Heart right ventricle (tissue), 16 donors: ENCODE measurements at places on chromosomes 4 and X. TPM values are rescaled to one million over a fixed set of nuclear protein-coding genes. Genes with fewer than 3 reads are reported as not detected.

- no peak for DNase-seq
These were observed 213 bp downstream of the NFKB1 start for GRCh38 chr4:102501447-102501696.

- DNase-seq: no peak
These were observed 183.6 kb downstream of the ENOX2 start for GRCh38 chrX:130719413-130719812.

GRCh38 chrX:107421337-107421861 lies 28.1 kb upstream of the FRMPD3 start:
- no peak for DNase-seq

GRCh38 chr4:89434364-89434988 lies 126.9 kb upstream of the GPRIN3 start:
- no peak for DNase-seq

GRCh38 chr4:132384709-132385108 lies 764.4 kb upstream of the PCDH10 start:
- no peak for DNase-seq

DNA sequence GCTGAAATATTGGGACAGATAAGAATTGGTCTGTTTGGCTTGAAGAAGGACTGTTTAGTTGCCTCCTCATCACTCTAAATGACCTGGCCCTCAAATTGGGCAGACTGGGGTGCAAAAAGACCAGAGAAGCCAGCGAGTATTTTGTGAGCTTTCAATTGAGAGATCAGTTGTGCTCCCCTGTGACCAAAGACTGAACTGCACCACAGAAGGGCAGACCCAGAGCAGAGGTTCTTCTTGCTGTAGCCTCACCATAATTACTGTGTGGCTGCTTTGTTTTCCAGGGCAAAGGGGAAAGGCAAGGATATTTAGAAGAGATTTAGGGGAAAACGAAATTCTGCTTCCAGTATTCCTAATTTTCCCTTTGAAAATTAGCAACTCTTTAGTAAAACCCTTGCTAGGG lies 104.0 kb upstream of the MBNL3 start:
- DNase-seq: no peak

- DNase-seq: no peak
These were observed 2.7 kb downstream of the GASK1B start for GRCh38 chr4:158169931-158170690.

DNA sequence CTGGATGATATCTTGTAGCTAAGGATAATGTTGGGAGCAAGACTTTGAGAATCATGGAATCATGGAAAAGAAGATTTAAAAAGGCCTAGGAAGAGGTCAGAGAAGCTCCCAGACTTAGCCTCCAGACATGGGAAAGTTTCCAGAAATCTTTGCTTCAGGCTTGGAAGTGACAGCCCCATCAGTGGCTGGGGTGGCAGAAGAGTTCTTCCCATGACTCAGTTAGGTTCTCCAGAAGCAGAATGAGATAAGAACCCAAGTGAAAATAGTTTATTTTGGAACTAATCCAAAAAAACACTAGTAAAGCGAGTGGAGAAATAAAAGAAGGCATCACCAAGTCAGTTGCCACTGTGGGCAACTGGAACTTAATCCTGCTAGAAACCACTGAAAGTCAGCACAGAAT lies 506.9 kb downstream of the MID1IP1 start:
- DNase-seq: no peak

DNA sequence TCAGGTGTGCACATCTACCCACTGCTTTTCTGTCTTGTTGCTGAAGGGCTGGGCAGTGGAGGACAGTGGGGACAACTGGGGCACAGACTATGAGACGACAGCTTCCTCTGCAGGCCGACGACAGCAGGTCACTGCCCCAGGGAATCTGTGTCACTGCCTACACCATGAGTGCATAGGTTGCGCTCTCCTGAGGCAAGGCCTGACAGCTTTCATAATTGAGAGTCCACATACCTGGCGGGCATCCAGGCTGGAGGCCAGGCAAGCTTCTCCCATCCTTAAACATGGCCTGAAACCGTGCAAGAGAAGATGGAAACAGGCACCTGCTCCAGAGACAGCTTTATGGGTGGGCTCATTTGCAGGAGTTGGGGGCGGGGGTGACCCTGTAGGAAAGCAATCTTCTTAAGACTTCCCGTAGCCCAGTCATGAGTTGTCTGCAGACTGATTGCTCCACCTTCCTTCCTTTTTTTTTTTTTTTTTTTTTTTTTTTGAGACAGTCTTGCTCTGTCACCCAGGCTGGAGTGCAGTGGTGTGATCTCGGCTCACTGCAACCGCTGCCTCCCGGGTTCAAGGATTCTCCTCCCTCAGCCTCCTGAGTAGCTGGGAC lies 2.9 kb downstream of the ANOS1 start:
- no peak for DNase-seq

The HS3ST1 gene
- total RNA-seq: 1.1 TPM

The SPANXN5 gene
- total RNA-seq: not detected

DNA sequence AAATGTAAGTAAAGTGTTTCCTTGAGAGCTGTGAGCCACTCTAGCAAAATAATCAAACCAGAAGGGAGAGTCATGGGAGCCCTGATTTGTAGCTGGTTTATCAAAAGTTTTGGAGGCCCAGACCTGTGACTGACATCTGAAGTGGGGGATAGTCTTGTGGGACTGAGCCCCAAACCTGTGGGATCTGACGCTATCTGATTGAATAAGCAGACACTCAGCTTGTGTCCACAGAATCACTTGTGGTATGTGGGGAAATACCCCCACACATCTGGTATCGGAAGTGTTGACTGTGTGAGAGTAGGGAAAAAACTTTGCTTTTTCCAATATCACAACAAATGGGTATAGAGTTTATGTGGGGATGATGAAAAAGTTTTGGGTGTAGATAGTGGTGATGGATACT lies 35.4 kb downstream of the FUNDC1 start:
- no peak for DNase-seq

The SPANXD gene
- not detected for total RNA-seq

DNA sequence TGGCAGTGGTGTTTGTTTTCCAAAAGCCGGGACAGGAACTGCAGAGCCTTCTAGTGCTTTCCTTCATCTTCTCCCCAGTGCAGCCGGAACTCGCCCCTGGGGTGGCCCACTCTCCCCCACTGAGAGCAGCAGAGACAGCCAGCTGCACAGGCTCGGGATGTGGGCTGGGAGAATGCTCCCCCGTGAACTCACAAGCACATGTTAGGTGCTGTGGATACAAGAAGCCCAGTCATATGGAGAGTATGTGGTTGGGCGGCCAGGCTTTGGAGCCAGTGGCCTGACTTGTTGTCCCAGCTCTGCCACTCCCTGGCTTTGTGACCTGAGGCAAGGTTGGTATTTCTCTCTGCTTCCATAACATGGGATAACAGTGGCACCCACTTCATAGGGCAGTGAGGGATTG lies 9.4 kb upstream of the KIAA0232 start:
- DNase-seq: no peak

DNA sequence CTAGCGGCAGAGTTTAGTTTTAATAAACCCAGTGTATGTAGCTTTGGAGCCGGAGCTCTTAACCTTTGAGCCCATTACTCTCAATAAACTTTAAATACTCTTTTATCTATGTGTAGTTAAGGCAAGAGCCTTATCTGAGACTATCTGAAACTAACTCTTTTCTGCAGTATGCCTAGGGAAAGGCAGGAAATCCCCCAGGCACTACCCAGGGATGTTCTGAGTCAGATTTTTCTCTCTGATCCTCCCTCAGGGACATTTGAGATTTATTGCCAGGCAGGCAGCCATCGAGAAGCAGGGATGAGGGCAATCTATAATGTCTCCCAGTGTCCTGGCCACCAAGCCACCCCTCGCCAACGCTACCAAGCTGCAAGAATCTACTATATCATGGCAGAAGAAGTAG lies 39.1 kb downstream of the HEPH start:
- DNase-seq: no peak

GRCh38 chr4:8840006-8840793 lies 31.4 kb downstream of the HMX1 start:
- no peak for DNase-seq

- DNase-seq: no peak
These were observed 6.3 kb downstream of the SLC39A8 start for GRCh38 chr4:102339018-102339417.

DNA sequence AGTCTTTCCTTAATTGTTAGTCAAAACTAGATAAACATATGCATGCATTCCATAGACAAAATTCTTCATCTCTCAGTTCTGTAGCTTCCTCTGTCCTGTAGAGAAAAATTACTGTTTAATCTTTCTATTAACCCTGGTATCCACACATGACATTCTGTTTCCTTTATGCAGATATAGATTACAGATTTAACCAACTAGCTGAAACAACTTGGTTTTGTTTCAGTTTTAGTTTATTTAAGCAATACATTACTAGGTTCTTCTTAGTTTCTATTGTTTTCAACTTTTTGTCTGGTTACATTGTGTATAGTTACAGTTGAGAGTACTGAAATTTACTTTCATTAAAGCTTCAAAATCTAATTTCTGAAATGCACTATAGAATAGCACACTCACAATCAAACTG lies 933.9 kb upstream of the EPHA5 start:
- DNase-seq: no peak

DNA sequence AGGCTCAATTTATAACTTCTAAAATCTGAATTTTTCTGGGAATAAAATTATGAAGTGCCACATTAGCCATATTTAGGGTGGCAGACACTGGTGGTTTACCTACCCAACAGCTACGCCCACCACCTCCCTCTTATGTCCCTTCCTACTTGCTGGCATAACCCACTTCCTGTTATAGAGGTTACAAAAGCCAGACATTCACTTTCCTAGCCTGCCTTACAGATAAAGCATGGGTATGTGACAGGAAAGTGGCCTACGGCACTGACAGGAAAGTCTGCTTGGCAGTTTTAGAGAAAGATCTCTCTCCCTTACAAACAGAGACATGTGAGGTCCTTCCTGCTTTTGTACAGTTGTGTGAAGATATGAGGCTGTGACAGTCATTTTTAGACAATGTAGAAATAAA lies 12.4 kb downstream of the DDX53 start:
- DNase-seq: no peak

The GAGE1 gene
- total RNA-seq: not detected

The EFNB1 gene
- 12.7 TPM for total RNA-seq

The TCEAL5 gene
- total RNA-seq: not detected

- DNase-seq: no peak
These were observed 30.4 kb downstream of the CLDN22 start for GRCh38 chr4:183289688-183290087.

DNA sequence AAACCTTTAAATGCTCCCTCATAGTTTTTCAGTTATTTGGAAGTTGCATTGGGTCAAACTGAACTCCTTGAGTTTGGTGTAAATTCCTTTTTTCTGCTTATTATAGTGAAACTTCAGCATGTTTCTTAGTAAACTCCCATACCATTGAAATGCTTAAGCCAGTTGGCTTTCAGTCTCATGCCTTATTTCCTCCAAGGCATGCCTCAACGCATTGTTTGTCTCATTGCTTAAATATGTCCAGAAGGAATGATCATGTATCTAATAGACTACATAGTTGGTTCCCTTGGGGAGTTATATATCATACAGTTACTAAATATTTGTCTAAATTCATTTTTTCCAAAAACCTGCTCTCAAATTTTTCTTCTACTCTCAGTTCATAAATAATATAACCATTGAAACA lies 114.0 kb downstream of the STOX2 start:
- no peak for DNase-seq

DNA sequence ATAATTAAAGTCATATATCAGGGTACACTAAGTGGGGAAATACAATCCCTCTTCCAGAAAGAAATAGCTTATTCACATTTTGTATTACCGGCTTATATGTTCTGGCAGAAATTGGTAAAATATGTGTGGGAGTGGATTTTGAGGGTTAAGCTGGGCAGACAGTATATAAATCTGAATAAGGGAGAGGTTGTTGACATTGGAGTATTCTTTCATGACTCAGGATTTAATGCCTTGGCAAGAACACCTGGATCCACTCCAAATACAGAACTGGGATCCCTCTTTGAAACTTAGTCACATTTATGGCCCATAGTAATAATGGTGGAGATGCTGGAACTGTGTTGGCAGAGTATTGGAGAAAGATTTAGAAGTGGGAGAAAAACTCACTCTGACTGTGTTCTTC lies 54.3 kb upstream of the TET2 start:
- no peak for DNase-seq

DNA sequence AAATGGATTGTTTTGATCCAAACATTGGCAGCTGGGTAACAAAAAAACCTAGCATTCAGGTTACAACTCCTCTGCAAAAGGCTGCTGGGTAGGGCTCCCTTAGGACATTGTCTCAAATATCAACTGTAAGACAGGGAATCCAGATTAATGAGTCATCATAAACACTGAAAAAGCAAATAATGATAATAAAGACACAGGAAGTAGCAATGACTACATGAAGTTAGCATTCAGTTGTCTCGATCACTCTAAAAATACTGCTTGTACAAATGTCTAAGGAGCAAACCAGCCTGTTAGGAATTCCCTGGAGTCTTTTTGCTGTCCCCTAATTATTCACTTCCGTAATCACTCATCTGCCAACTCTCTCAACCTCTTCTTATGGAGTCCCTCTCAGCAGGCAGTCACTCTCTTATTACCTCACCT lies 259.2 kb downstream of the GPC3 start:
- DNase-seq: no peak

GRCh38 chr4:101199507-101200285 lies 147.6 kb downstream of the PPP3CA start:
- no peak for DNase-seq

DNA sequence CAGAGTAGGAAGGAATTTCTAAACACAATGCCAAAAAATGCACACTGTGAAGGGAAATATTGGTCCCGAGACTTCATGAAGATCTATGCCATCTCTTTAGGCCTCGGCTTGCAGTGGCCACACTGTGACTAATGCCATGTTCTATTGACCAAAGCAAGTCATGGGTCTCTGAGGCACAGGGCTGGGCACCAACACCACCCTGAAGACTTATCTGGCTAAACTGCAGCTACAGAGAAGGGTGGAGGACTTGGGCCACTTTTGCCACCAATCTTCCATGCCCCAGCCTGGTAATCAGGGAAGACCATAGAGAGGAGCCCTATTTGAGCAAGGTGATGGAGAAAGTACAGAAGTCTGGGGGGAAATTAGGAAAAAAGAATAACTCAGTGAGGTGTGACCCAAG lies 42.1 kb downstream of the HMX1 start:
- DNase-seq: no peak

DNA sequence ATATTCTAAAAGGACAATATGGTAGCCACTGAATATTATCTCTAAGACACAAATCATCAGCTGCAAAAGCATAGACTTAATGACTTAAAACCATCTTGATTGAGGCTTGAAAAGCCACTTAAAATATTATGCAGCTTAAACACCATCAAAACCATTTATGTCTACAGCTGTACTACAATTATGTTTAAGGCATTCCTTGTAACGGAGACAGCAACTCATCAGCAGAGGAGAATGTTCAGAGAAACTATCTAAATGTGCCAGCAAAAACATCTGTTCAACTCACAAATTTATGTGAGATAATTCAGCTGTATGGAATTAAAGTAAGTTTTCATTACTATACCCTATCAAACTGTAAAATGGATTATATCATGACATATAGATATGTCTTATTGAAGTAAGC lies 147.9 kb upstream of the CTSO start:
- no peak for DNase-seq

DNA sequence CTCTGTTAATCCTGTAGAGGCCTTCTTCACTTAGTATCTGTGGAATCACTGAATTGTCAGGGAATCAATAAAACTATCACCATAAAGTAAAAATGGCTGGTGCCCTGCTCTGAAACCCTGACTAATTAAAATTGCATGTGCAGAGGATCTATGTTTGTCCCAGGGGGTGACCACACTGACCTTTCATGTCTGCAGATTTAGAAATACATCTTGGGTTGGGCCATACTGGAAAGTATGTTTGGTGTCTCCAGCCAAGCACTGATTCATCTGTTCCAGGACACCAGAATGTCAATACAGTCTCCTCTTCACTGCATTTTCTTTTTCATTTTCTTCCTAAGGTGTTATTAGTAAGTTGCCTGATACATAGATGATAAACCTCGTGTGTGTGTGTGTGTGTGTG lies 490.9 kb upstream of the INTU start:
- no peak for DNase-seq
